Activated T-cell treated with anti-CD3 and anti-CD28 coated beads for 4 hours (primary cell): ENCODE measurements at places on chromosomes 1 and 21.

GRCh38 chr21:29719521-29719920, 220.3 kb downstream of the GRIK1 start:
- no peak for DNase-seq

- no peak for DNase-seq
Observed at GRCh38 chr1:200714504-200715187, 24.0 kb upstream of the CAMSAP2 start.

GRCh38 chr1:89945852-89946476, 48.9 kb upstream of the ZNF326 start:
- DNase-seq: no peak

- DNase-seq: no peak
Observed at GRCh38 chr1:3636531-3636930, 11.7 kb downstream of the TPRG1L start.

DNA sequence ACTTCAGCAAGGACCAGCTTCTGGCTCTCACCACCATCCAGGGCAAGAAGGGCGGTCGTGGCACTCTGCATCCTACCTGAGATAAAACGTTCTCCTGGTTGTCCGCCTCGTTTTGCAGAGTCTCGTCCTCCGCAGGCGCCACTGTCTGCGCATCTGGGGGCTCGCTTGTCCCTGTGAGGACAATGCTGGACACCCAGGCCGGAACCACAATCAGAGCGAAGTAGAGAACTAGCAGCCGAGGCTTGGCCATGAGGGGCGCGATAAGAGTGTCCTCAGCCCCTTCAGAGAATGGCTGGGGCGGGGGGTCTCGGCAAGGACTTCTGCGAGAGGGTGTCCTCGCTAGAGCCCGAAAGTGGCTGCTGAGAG, 505 bp downstream of the OLFML2B start:
- no peak for DNase-seq

DNA sequence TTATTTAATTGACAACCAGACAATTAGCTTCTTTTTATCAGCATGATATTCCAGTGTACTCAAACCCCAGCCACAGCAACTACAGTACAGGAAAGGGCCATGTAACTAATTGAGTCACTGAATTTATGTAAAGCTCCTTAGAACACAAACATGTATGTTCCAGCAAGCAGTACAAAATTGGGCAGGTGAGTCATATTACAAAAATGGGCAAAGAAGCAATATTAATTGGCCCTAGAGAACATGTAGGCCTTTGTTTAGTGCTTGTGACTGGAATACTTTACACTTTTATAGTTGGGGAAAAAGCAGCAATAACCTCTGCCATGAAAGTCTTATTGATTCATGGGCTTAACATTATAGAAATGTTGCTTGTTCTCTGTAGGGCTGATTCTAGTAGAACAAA, 31.8 kb downstream of the CLEC20A start:
- DNase-seq: no peak

DNA sequence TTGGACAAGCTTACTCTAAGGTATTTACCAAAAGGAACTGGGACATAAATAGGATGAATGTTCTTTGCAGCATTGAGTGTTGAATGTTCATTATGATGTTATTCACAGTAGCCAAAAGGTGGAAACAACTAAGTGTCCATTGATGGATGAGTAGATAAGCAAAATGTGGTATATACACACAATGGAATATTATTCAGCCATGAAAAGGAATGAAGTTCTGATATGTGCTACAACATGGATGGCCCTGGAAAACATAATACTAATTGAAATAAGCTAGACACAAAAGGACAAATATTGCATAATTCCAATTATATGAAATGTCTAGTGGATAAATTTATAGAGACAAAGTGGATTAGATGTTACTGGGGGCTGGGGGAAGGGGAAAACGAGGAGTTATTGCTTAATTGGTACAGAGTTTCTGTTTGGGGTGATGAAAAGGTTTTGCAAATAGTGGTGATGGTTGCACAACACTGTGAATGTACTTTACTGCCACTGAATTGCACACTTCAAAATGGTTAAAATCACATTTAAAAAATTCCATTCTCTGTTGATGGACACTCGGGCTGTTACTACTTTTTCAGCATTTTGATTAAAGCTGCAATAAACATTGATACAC, 2.9 kb downstream of the MTARC1 start:
- no peak for DNase-seq

- no peak for DNase-seq
Observed at GRCh38 chr1:114535401-114535800, 24.4 kb upstream of the TRIM33 start.

DNA sequence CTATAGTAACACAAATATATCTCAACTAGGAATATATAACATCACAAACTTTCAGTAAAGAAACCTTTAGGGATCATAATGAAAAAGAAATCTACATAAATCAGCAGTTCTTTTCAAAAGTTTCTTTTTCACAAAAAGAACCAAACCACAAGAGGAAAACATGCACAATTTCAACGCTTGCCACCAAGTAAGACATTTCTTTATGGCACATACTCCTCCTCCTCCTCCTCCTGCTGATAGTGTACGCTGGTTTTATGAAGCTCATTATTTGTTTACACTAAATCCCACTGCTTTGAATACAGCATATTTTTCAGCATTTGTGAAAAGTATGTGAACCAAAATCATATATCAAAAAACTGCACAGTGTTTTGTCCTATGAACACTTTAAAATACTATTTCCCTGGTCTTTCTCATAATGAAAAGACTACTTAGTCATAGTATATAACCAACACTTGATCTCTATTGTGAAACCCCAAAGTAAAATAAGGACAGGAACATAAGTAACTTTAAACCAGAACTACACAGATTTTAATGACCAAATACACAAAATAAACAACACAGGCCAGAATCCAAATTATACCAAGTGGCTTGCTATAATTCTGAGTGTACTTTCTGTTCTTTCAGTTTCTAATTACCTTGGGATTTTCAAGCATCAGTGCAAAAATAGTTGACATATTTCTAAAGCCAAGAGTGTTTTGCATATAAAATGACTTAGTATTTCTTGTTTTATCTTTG, 184.2 kb downstream of the EIF4G3 start:
- DNase-seq: no peak

GRCh38 chr1:111204201-111204982, 3.9 kb upstream of the DENND2D start:
- DNase-seq: peak; percentile 48

DNA sequence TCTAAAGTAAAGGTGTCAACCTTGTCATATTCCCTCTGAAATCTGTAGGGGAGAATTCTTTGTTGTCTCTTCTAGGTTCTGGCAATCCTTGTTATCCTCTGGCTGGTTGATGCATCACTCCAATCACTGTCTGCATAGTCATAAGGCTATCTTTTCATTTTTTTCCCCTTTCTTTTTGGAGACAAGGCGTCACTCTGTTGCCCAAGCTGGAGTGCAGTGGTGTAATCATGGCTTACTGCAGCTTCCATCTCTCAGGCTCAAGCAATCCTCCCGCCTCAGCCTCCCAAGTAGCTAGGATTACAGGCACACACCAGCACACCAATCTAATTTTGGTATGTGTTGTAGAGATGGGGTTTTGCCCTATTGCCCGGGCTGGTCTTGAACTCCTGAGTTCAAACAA, 12.9 kb downstream of the DPYD start:
- DNase-seq: no peak

GRCh38 chr1:200224315-200224714, 185.5 kb downstream of the ZNF281 start:
- DNase-seq: no peak

- no peak for DNase-seq
Observed at GRCh38 chr1:44275991-44276405, 62.7 kb downstream of the DMAP1 start.

DNA sequence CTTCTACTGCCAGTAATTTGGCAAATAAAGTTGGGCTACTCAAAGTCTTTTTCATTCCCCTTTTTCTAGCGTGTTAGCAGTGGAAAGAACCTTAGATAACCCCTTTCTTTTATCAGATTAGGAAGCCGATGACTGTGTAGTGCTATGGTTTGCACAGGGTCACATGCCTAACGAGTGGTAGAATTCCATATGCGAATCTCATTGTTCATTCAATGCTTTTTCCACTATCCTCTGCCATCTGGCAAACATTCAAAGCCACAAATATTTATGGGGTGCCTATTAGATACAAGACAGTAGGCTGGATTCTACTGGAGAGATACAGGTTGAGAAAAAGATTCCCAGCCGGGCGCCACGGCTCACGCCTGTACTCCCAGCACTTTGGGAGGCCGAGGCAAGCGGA, 14.9 kb upstream of the IER5 start:
- no peak for DNase-seq

GRCh38 chr1:15411593-15412137, 2.0 kb downstream of the EFHD2 start:
- no peak for DNase-seq

DNA sequence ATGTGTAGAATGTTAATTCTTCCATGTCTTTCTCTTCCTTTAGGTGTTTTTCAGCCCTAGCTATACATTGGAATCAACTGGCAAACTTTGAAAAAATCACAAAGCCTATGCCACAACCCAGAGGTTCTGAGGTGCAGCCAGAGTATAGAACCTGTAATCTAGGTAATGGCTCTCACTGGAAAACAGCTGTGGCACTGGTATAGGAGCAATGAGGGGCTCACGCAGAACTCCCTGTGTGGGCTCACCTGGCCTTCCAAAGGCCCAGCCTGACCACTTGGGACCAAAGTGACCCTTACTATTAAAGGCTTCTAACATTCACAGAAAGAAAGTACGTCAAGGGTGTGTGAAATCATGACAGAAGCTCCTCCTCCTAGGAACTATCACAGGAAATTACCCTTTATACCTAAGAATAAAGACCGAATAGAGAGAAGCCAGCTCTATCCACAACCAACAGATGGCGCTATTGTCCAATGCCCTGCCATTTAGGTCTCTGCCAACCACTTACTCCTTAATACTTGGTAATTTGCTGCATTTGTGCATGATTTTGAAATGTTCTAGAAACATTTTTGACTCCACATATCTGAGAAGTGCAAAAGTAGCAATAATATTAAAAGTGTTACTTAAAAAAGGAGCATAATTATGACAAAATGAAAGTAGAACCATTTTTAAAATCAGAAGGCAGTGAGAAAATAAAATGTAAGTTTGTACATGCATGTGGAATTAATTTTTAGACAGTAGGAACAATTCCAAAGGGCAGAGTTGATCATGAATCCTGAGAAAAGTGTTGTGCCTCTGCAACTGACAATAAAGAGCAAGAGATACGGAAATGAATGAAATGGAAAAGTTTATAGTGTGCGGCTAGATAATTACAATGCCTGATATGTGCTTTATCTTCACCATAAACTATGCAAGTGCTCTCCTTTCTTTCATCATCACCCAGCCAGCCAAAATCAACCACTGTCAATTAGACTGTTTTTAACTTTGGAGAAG, 93.1 kb upstream of the HAO2 start:
- no peak for DNase-seq

- no peak for DNase-seq
Observed at GRCh38 chr1:41842993-41843755, 75.5 kb downstream of the HIVEP3 start.

- DNase-seq: no peak
Observed at GRCh38 chr1:167258858-167259257, 38.2 kb downstream of the POU2F1 start.

GRCh38 chr1:190908246-190908645, 430.6 kb upstream of the BRINP3 start:
- no peak for DNase-seq

DNA sequence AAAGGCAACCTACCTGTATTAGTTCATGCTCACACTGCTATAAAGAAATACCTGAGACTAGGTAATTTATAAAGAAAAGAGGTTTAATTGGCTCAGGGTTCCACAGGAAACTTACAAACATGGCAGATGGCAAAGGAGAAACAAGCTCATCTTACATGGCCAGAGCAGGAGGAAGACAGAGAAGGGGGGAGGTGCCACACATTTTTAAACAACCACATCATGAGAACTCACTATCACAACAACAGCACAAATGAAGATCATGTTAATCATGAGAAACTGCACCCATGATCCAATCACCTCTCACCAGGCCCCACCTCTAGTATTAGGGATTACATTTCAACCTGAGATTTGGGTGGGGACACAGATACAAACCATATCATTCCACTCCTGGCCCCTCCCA, 90.6 kb upstream of the KCTD3 start:
- no peak for DNase-seq

DNA sequence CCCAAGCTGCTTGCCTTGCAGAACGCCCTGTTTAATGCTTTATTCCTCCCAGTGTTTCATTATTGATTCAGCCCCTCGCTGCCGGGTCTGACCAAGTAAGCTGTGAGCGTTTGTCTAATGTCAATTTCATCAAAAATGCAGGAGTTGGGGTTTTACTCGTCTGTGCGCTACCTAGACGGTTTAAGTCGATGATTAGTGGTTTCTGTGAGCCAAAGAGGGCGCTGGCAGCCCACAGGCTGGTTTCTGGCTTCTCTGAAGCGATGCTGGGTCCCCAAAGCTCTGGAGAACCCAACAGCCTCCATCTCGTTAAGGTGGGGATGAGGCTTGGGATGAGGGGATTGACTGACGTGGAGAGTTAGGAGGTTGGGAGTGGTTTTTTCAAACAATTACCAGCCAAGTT, 102.9 kb downstream of the SYF2 start:
- no peak for DNase-seq

DNA sequence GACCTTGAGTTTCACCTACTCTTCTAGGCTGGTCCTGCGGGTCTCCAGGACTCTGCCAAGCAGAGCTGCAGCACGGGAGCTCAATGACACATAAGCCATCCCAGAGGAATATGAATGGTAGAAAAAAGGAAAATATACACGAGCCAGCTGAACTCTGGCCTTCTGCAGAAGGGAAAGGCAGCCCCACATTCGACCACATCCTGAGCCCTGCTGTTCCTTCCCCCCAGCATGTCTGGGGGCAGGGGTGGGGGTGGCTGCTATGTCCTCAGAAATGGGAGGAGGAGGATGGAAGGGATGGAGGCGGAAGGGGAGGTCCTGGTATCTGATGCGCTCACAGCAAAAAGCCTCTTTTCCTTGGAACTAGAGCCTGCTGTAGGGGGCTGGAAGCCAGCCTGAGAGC, 12.1 kb upstream of the KDF1 start:
- no peak for DNase-seq

GRCh38 chr1:185441605-185442004, 124.6 kb upstream of the IVNS1ABP start:
- no peak for DNase-seq

GRCh38 chr1:231424950-231425805, 3.1 kb upstream of the EGLN1 start:
- DNase-seq: no peak

GRCh38 chr1:191152776-191153175, 675.1 kb upstream of the BRINP3 start:
- DNase-seq: no peak
